ENCODE measurements at places on chromosomes 6 and 20.

DNA sequence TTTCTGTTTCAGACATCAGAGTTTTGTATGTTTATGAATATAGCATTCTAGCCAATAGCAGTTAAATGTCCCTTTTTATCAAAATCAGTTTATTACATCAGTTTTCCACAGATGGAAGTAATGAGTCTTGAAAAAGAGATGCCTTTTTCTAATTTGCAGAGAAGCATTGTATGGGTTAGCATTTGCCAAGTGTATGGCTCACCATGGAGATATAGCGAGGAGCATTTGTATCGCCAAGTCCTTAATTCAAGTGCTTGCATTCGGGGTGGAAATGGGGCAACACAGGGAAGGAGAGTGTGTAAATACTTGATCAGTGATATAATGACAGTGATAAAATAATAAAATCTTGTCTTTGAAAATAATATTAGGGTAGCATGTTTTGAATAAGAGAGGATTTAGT lies 42.9 kb downstream of the TXLNB start:
- DNase-seq: no peak

GRCh38 chr6:71312089-71312488 lies 23.5 kb downstream of the OGFRL1 start:
- DNase-seq: no peak

- DNase-seq: no peak
These were observed 22.7 kb downstream of the SENP6 start for GRCh38 chr6:75624335-75624734.

DNA sequence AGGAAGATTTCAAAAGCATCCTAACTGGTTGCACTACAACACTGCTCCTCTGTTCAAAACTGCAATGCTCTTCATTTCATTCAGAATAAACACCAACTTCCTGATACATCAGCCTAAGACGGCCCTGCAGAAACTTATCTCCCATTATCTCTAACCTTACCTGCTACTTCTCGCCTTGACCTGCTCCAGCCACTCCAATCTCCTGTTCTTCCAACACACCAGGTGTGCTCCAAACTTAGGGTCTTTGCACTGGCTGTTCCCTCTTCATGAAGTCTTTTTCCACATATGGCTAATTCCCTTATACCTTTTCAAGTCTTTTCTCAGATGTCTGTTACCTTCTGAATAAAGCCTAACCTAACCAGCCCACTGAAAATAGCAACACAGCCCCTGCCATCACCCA lies 32.1 kb downstream of the PHIP start:
- DNase-seq: no peak

GRCh38 chr6:158033751-158034702 lies 52.4 kb downstream of the SYNJ2 start:
- DNase-seq: no peak

- peak; percentile 82 for DNase-seq
These were observed 48.8 kb upstream of the ZNF217 start for GRCh38 chr20:53642196-53643030.

DNA sequence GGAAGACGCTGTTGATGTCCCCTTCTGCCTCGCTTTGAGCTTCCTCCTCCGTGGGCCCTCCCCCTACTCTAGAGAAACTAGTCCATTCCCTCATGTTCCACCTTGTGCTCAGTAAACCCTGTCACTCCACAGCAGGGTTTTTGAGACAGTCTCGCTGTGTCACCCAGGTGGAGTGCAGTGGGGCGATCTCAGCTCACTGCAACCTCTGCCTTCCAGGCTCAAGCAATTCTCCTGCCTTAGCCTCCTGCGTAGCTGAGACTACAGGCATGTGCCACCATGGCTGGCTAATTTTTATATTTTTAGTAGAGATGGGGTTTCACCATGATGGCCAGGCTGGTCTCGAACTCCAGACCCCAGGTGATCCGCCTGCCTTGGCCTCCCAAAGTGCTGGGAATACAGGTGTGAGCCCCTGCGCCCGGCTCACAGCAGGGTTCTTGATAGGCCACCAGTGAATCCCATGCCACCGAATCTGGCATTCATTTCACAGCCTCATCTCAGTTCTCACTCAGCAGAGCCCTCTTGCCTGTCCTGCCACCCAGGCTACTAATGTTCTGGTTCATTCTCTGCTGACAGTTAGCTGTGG lies 36.0 kb downstream of the PANK2 start:
- no peak for DNase-seq

- no peak for DNase-seq
These were observed 16.7 kb downstream of the LEMD2 start for GRCh38 chr6:33772082-33772830.

DNA sequence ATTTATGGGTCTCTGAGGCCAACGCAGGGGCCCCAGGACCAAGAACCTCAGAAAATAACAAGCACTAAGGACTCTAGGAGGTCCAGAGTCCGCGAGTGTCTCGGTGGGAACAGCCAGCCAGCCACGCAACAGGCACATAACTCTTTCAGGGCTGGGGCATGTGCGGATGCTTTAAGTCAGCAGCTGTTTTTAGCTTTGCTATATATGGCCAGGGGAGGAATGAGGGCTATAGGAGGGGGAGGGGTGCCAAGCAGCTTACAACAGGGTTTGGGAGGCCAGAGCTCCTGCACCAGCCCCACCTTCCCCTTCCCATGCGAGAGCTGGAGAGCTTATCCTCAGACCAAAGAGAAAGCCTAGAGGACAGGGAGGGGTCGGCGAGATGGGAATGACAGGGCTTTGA lies 6.2 kb downstream of the JPH2 start:
- no peak for DNase-seq

GRCh38 chr6:7051780-7052442 lies 55.9 kb upstream of the RREB1 start:
- DNase-seq: no peak

DNA sequence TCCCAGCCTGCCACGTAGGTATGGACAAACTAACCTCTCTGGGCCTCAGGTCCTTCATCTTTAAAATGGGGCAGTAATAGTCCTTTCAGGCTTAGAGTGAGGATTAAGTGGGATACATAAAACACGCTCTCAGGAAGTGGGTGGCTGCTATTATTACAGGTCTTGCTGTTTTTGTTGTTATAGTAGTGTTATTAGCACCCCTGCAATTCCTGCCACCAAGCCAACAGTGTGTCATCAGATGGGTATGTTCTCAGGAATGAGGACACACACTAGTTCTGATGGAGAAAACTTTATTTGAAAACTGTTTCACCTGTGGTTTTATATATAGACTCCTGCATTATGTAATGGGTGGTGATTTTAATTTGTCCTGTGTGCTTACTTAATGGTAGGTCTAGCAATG lies 131.7 kb downstream of the LRRC1 start:
- no peak for DNase-seq

DNA sequence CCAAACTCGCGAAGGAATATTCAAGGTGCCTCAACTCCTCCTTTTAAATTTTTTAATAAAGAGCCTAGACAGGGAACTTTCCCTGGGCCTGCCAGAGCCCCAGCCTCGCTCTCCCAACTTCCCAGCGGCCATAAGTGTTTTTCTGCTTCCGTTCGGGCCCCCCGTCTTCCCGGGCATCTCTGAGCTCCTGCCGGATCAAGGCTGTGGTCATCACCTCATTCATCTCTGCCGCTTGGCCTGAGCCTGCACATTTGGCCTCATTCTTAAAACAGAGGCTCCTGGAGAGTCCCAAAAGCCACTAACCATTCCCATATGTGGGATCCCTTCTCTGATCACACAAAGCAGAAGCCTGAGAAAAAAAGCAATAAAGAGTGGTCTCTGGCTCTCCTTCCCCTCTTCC lies 969.1 kb upstream of the DEFB115 start:
- no peak for DNase-seq
